ENCODE measurements at places on chromosomes 5 and 9.

DNA sequence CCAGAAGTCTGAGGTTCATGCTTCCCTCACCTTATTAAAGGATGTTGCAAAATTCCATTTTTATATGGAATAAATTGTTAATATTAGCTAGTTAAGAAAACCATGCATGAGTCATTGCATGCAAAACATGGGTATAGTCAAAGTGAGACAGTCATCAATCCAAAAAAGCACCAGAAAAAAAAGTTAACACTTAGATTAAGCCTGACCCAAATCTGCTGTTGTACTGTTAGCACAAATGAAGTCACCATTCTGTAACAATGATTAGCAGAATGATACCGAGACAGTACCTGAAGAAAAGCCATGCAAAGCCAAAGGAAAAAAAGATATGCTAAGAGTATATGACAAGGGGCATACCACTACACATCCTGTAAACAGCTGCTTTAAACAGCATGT lies 49.5 kb downstream of the PKD2L2 start:
- DNase-seq = no peak

- no peak for DNase-seq
Measured at GRCh38 chr5:171379961-171380360, 7.7 kb upstream of the NPM1 start.

DNA sequence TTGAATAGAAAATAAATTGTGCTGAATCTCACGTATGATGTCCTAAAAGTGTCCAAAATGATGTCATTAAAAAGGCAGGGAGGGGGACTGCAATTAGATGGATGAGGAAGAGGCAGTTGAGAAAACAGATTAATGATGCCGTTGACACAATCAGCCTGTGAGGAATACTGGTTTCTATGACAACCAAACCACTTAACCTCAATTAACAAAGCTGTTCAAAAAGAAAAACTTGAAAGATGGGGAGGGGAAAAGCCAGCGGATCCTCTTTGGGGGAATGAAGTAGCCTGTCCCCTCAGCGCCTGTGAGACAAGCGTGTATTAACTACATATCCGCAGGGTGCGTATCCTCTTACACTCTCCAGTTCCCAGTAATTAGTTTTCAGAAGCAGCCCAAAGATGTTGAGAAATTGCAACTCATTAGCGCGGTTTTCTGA lies 160.7 kb downstream of the TTC39B start:
- no peak for DNase-seq

GRCh38 chr5:124981901-124982300 lies 235.5 kb upstream of the ZNF608 start:
- no peak for DNase-seq

DNA sequence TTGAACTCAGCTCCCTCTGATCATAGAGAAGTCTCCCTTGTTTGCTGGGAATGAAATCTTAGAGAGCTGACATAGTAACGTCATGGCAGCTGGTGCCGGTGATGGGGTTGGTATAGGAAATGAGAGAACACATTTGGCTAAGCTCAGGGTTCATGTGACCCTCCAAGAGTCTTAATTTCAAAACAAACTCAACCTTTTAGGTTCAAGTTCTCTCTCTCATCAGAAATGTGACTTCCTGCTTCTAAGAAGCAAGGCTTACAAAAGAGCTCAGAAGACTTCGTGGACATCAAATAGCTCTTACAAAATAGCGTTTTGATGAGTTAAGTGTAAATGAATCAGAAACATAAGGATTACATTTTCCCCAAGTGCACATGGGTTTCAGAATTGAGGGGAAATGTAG lies 97.3 kb downstream of the PAPPA start:
- no peak for DNase-seq

DNA sequence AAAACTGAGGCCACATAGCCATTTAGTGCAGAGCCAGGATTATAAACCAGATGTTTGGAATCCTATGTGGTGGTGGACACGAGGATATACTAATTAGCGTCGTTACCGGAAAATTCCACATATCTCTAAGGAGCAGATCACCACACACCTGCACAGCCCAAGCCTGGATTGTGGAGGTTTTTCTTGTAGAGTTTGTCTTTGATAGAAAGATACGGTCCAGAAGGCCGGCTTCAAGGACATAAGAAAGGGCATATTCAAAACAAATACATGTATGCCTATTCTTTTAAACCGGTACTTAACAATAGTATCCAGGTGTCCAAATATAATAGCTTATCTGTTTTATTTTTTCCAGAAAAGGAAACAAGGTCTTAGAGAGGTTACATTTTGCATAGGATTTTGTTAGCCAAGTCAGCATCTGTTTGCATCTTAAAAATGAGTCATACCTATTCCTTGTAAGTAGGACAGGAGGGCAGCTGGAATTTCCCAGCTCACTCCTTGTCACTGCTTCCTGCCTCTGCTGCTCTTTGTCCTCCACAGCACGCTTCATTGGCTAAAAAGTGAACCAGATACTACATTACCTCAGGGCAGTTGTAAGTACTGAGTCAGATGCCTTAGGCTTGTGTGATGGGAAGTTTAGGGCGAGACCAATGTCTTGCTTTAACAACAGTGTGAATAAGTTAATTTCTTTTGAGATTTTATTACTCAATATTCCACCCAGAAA lies 3.6 kb downstream of the TMC1 start:
- peak; percentile 58 for DNase-seq

DNA sequence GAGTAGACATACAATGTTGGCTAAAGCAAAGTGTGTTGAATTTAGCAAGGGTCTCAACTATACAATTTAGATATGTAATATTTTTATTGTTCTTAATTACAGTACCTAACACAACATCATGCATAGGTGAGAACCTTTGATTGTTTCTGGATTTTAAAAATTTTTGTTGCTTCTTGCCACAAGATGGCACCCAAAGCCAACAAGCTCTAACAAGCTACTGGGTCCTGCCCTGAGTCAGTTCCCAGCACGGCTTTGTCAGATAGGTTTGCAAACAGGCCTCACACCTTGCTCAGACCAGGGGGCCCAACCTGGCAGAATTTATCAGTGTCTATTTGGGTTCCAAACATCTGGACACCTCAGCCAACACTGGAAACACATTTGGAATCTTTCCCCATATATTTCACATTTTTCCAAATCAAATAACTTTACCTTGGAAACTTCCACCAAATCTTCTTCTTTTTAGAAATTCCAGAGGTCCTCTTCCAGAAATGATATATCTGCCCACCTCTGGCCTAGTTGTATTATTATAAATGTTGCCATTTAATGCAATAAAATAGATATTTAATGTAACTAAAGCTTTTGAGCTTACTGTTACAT lies 49.5 kb upstream of the EGFLAM start:
- DNase-seq = peak; percentile 13

GRCh38 chr9:28059192-28059591 lies 485.9 kb upstream of the C9orf72 start:
- no peak for DNase-seq

DNA sequence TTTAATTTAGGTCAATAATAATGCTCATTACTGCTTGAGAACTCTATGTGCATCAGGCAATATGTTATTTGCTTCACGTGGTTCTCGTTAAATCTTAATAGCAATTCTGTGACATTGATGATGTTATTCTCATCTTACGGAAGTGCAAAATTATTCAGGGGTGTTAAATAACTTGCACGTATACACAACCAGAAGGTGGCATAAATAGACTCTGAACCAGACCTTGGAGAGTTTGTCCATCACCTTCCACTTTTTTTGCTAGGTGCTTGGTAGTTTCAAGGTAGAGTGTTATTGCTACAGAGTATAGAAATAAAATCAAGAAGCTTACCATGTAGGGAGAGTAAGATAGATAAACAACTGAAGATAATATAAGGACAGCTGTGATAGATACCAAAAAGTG lies 23.6 kb upstream of the TNFAIP8 start:
- no peak for DNase-seq

GRCh38 chr5:172795318-172795977 lies 24.5 kb upstream of the DUSP1 start:
- no peak for DNase-seq

GRCh38 chr5:147432323-147432722 lies 77.5 kb downstream of the DPYSL3 start:
- DNase-seq = no peak

- DNase-seq = no peak
Measured at GRCh38 chr9:13841746-13842462, 472.0 kb downstream of the NFIB start.

GRCh38 chr5:138635265-138635664 lies 60.1 kb upstream of the HSPA9 start:
- no peak for DNase-seq

GRCh38 chr9:37801959-37802711 lies 1.5 kb downstream of the DCAF10 start:
- DNase-seq = no peak

DNA sequence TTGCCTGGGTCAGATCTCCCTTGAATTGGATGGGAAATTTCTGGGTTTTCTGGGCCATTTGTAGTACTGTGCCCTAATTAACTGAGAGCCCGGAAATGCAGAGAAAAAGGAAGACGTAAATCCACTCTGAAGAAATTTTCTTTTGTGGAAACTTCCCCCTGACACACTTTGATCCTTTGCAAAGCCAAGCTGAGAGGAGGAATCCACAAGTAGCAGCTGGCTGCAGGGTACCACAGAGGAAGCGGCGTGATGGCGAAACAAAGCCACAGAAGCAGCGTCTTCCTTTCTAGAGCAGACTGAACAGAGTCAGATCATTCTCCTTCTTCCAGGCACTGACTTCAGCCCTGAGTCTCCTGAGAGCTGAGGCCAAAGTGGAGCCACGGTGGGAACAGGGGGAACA lies 47.1 kb upstream of the ZNF354A start:
- no peak for DNase-seq

DNA sequence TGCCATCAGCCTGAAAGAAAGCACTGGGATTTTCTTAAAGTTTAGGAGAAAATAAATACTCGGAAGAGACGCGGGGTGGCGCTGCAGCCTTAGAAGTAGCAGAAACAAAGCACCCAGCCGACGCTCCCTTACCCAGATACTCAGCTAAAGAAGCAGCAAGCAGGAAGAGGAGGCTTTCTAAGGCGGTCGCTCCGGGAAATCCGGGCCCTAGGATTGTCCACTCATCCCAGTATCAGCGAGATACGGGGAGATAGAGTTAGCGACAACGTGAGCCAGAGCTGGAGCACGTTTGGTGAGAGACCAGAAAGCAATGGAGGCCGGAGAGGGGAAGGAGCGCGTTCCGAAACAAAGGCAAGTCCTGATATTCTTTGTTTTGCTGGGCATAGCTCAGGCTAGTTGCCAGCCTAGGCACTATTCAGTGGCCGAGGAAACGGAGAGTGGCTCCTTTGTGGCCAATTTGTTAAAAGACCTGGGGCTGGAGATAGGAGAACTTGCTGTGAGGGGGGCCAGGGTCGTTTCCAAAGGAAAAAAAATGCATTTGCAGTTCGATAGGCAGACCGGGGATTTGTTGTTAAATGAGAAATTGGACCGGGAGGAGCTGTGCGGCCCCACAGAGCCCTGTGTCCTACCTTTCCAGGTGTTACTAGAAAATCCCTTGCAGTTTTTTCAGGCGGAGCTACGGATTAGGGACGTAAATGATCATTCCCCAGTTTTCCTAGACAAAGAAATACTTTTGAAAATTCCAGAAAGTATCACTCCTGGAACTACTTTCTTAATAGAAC lies at the start of gene PCDHB2:
Gene PCDHB2 (plus strand): TSS at position 135 of the 782 bp plus-strand sequence. CDS start 176 bp downstream, at position 311.
- DNase-seq = no peak

DNA sequence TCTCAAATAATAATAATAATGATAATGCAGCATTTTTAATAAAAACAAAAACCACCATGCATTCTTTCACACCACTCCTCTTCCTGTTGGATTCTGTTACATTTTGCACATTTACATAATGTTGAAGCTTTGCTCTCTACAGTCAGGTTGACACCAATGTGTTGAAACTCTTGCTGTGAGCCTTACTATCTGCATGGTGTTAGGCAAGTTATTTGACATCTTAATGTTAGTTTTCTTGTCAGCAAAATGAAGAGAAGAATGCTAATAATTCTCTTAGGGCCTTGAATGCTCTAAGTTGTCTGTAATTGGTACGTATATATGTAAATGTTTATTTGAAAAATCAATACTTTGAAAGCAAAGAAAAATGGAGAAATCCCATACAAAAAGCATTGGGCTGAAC lies 525.5 kb upstream of the PTGER4 start:
- no peak for DNase-seq

GRCh38 chr5:83927140-83927733 lies 206.6 kb upstream of the HAPLN1 start:
- peak; percentile 51 for DNase-seq

DNA sequence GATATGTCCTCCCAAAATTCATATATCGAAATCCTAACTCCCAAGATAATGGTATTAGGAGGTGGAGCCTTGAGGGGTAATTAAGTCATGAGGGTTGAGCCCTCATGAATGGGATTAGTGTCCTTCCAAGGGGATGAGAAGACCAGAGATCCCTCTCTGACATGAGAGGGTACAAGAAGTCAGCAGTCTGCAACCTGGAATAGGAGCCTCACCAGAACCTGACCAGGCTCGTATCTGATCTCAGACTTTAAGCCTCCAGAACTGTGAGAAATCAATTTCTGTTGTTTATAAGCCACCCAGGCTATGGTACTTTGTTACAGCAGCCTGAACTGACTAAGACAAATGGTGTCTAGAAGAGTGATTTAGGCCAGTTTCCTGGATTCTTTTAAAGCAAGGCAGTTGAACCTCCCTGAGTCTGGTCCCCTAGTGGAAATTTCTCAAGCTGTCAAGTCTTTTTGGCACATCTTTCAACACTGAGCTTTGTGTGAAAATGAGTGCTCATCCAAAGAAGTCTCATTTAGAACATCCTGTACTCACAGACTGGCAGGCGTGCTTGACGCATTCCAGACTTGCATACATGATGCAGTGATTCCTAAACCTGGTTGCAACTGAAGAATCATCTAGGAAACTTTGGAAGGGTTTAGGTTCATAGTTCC lies 254.8 kb upstream of the PPP1R2B start:
- DNase-seq = no peak

DNA sequence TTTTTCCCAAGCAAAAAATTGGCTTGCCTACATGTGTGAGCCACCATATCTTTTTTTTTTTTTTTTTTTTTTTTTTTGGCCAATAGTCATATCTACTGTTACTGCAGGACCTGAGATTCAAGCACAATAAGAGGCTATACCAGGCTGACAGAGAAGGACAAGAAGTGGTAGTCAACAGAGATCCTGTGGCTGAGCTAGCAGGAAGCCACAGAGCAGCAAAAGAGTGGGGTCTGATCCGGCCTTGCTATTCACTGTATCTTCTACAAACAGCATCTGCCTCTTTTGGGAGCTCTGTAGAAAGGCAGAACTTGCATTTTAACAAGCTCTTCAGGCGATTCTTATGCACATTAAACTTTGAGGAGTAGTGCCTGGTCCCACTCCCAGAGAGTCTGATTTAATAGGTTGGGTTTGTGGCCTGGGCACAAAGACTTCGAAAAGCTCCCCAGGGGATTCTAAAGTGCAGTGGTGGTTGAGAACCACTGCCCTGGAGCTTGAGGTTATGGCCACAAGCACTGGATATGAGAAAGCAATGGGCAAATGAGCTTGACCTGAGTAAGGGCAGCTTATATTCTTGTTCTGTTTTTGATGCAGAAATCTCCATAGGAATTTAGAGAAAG lies 162.8 kb downstream of the PIK3R1 start:
- no peak for DNase-seq

- no peak for DNase-seq
Measured at GRCh38 chr5:99272576-99272975, 343.8 kb upstream of the CHD1 start.

DNA sequence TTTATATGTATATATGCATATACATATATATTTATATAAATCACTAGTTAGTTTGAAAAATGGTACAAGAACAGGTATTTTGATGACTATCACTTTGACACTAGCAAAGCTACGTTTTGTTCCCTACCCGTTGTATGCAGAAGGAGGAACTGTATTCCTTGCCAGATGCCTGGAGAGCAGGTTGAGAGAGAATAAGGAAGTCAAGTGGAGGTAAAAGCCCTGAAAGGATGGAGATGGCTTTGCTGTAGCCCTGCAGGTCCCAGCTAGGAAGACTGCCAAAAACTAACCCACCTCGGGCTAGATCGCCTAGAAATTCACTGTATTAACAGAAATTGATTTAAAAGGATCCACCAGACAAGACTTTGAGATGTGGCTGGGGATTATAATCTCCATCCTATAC lies 229.3 kb downstream of the RFX3 start:
- DNase-seq = no peak
